ENCODE measurements at places on chromosomes 4 and X. TPM values are rescaled to one million over a fixed set of nuclear protein-coding genes. Genes with fewer than 3 reads are reported as not detected.

The MID2 gene
- total RNA-seq: 37.9 TPM

The KCND1 gene
- total RNA-seq: 11.3 TPM

The FABP2 gene
- not detected for total RNA-seq

The SLC4A4 gene
- 10.9 TPM for total RNA-seq

The FDCSP gene
- total RNA-seq: not detected

The PRSS12 gene
- 0.32 TPM for total RNA-seq

The LAGE3 gene
- total RNA-seq: 17.9 TPM

The POU3F4 gene
- not detected for total RNA-seq

The KLHL34 gene
- not detected for total RNA-seq

The PLAC1 gene
- total RNA-seq: not detected

The TLR3 gene
- total RNA-seq: 4.2 TPM

The PAGE1 gene
- not detected for total RNA-seq

DNA sequence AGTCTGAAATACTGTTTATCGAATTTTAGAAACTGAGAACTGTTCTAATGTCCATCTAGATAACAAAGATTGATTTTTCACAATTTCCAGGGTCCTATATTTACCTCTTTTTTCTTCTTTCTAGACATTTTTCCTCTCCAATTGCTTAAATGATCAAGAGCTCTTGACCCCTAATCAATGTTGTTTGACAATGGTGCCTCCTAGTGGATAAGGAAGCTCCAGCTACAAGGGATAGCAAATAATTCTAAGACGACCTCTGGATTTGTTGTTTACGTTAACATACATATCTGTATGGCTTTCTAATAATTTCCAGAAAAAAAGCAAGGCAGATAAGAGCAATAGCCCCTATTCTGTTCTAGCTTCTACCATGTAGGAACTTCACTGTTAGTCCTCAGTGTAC, 35.8 kb downstream of the GPR82 start:
- no peak for DNase-seq

- DNase-seq: no peak
These were observed 126.9 kb upstream of the CBR4 start for GRCh38 chr4:169136796-169137557.

DNA sequence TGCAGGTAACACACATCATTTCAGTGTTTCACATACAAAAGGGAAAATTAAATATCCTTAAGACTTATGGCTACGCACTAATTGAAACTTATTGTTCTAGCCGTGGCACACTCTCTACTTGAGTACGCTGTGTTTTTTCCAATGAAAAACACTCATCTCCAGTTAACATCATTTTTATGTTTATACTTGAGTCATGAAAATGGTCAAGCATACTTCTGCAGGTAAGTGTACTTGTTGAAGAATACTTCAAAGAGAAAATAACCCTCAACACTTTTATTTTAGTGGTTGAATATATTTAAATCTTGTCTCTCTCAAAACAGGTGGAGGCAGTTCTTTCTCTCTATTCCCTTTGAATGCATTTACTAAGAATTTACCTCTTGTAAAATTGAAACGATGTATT, 538.7 kb upstream of the PCDH7 start:
- DNase-seq: no peak

- DNase-seq: no peak
These were observed 105.3 kb downstream of the DHRSX start for GRCh38 chrX:2395261-2395992.

GRCh38 chrX:69309074-69309792, 144.0 kb upstream of the PJA1 start:
- no peak for DNase-seq

GRCh38 chr4:166846939-166847338, 387.4 kb downstream of the SPOCK3 start:
- DNase-seq: no peak

GRCh38 chr4:2154215-2154740, 87.6 kb downstream of the HAUS3 start:
- no peak for DNase-seq

GRCh38 chr4:114509340-114509739, 89.3 kb upstream of the UGT8 start:
- DNase-seq: no peak

DNA sequence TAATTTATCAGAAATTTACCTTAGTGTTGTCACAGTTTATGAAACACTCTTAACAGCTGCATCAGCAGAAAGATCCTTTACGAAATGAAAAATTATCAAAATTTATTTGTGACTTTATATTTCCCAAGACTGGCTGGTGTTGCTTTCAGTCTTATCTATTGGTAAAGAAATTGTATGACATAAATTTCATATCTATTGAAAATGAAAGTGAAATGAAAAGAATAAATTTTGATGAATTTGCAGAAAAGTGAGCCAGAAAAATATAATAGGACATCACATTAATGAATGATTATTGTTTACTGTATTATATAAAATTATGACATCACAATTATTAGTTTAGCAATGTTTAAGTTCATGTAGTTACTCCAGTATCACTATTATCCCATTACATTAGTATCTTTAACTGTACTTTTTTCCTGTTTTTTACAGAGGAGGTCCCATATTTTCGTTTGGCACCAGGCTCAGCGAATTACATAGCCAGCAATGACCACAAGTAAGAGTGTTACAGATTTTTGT, 13.2 kb upstream of the TMEM165 start:
- DNase-seq: no peak

GRCh38 chr4:52744588-52744987, 6.6 kb downstream of the ERVMER34-1 start:
- DNase-seq: no peak

- no peak for DNase-seq
These were observed 7.5 kb upstream of the BMP2K start for GRCh38 chr4:78768452-78769180.

- DNase-seq: no peak
These were observed 45.6 kb upstream of the USP46 start for GRCh38 chr4:52704661-52705060.

DNA sequence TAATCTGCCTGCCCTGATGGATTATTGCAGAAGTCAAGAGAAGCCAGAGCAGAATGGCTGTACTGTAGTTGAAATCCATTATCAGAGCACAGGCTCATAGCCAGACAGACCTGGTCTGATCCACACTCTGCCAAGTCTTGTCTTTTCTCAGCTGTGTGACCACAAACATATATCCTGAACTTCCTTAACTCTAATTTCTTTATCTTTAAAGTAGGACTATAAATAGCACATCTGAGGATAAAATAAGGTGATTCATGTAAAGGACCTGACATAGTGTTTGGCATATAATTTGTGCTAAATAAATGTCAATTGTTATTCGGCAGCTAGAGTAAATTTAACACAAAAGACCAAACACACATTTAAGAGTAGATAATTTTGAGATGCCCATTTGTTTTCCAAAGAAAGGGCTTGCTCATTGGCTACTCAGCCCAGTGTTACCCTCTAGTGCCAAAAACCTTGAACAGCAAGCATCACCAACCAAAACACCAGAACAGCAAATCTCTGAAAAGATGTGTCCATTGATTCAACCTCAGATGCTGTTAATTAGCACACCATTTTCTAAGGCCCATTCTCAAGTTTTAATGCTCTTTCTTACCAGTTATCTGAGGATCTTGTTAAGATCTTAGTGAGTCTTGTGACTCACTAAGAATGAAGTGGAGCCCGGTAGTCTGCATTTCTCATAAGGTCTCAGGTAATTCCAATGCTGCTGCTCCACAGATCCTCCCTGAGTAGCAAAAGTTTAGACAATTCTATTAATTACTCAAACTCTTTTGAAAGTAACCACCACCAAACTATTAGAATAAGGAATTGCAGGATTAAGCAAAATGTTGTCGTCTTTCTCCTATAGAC, 108.8 kb downstream of the HHIP start:
- no peak for DNase-seq

- DNase-seq: no peak
These were observed 427 bp downstream of the ZNF182 start for GRCh38 chrX:48003367-48003757.

GRCh38 chr4:1509366-1509765, 103.1 kb upstream of the NKX1-1 start:
- no peak for DNase-seq

DNA sequence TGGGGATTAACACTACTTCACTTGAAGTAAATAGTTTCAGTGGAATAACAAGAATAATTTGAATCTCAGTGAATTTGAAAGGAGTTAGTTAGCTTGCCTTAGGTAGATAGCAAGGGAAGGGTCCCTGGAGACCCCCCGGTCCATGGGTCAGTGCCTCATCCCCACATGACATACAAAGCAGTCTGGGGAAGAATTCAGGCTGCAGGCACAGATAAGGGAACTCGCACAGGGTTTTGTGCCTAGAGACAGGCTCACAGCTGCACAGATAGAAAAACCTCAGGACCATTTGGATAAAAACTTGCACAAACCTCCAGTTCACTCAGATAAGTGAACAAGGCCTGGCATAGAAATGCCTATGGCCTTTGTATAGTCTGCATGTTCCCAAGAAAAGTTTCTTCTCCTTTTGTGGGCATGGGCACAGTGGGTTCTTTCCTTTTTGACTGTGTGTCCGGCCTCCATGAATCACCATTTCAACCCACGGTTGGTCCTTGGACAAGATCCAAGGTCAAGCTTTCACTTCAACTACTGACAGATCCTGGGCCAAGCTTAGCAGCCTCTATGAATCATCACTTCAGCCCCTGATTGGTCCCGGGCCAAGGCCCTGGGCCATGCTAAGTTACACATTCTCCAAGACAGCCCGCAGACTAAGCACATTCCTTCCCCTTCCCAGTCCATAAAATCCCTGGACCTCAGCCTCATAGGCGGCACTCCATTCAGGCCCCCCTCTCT, 108.3 kb upstream of the KLHL4 start:
- DNase-seq: no peak

GRCh38 chrX:1322393-1322792, 14.2 kb upstream of the IL3RA start:
- no peak for DNase-seq

GRCh38 chr4:140793291-140793690, 37.1 kb upstream of the TBC1D9 start:
- no peak for DNase-seq

- DNase-seq: no peak
These were observed 38.1 kb downstream of the MTTP start for GRCh38 chr4:99612704-99613103.

GRCh38 chrX:128601706-128602105, 549.5 kb upstream of the ACTRT1 start:
- DNase-seq: no peak

GRCh38 chr4:72564184-72564583, 4.8 kb downstream of the ADAMTS3 start:
- no peak for DNase-seq

- DNase-seq: no peak
These were observed 18.6 kb downstream of the TRIM2 start for GRCh38 chr4:153222707-153223426.

- DNase-seq: no peak
These were observed 76.1 kb upstream of the STS start for GRCh38 chrX:7071390-7071789.

- no peak for DNase-seq
These were observed 42.2 kb upstream of the AFAP1 start for GRCh38 chr4:7981738-7982394.

DNA sequence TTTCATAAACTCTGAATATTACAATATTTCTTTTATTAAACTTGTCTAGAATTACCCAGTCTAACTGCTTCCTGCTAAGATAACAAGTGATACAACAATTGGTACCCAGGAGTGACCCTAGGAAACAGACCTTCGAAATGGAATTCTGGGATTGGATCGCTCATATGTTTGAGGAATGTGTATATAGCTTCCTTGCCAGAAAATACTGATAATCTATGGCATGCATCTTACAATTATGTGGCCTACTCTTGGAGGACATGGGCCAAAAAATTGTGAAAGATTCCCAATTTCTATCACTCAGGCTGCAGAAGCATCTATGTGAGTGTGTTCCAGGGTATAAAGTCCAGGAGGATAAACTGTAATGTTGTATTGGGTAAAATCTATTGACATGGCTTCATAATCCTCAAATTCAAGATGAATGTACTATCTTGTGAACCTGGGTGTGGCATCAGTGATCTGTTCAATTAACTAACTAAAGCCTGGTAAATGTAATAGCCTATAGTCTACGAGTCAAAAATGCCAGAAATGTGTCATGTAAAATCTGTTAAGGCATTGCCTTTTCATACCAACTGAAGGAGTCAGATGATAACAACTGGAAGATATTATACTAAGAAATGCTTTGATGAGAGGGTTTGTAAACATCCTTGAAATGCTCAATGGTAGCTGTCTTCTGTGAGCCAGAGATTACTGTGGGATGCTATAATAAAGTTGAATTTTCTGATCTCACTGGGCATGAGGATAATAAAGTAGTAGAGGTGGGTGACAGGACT, 1499.3 kb downstream of the PCDH7 start:
- no peak for DNase-seq

GRCh38 chrX:77450996-77451395, 3.8 kb downstream of the FGF16 start:
- no peak for DNase-seq

DNA sequence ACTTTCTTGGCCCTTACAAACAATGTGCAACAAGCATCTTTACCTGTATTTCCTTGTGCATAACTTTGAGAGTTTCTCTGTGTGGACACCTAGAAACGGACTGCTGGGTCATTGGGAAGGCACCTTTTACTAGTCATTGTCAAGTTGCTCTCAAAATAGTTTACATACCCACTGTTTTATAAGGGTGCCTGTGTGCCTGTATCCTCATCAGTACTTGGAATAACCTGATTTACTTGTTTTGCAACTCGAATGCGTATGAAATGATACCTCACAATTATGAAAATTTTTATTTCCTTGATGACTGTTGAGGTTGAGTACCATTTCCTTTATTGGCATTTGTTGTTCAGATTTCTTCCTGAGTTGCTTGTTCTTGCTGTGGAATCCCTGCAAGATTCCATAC, 150.8 kb downstream of the STIM2 start:
- no peak for DNase-seq

DNA sequence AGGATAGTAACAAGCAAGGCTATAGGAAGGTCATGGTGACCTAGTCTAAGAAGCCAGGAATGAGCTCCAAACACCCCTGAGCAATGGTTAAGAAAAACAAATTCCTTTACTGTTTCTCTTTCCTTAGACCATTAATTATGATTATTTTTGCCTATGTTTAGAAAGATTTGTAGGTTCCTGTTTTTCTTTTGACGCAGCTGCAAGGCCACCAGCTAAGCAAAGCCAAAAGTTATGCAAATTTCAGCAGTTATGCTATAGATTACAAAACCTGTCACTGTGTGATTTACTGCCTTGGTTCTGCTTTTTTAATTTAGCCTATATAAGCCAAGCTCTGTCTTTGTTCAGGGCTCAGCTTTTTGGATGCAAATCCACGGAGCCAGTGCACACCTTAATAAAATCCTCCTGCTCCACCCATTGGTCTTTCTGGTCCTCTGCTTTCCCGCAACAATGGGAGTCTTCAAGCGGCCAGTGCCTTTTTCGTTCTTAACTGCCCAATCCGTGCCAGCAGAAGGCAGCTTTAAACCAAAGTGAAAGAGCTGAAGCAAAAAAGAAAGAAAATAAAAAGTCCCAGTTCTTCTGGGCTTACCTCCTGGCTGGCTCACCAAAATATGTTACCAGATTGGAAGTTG, 1.4 kb upstream of the CEP135 start:
- no peak for DNase-seq

GRCh38 chrX:149759824-149760223, 14.0 kb upstream of the HSFX1 start:
- DNase-seq: no peak
